ENCODE measurements at places on chromosomes 3 and 15. TPM values are rescaled to one million over a fixed set of nuclear protein-coding genes. Genes with fewer than 3 reads are reported as not detected.
A peak's percentile ranks its signal among the peaks of the same experiment; 100 is the strongest.

The POLQ gene
- total RNA-seq: 12.0 TPM

DNA sequence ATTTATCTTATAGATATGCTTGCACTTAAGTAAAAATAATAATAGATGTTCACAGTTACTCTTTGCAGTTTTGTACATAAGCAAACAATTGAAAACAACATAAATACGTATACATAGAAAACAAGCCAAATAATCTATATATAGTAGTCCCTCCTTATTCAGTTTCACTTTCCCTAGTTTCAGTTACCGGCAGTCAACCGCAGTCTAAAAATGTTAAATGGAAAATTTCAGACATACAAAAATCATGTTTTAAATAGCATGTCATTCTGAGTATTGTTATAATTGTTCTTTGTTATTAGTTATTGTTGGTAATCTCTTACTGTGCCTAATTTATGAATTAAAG lies 262.0 kb downstream of the CGGBP1 start:
- no peak for DNase-seq

DNA sequence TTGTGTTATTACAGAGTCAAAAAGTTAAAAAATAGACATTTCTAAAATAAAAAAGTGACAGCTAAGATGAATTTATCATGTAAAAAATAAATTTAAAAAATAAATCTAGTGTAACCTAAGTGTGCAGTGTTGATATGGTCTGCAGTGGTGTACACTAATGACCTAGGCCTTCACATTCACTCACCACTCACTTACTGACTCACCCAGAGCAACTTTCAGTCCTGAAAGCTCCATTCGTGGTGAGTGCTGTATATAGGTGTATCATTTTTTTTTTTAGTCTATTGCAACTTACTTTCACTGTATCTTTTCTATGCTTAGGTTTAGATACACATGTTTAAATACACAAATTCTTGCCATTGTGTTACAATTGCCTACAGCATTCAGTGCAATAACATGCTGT lies 459.4 kb upstream of the ROBO1 start:
- no peak for DNase-seq

The NUDT16 gene
- total RNA-seq: 20.8 TPM

The EFCAB12 gene
- 13.7 TPM for total RNA-seq

The STARD5 gene
- 15.7 TPM for total RNA-seq

The GOLGA8M gene
- total RNA-seq: 17.6 TPM

The IL16 gene
- total RNA-seq: 17.6 TPM

DNA sequence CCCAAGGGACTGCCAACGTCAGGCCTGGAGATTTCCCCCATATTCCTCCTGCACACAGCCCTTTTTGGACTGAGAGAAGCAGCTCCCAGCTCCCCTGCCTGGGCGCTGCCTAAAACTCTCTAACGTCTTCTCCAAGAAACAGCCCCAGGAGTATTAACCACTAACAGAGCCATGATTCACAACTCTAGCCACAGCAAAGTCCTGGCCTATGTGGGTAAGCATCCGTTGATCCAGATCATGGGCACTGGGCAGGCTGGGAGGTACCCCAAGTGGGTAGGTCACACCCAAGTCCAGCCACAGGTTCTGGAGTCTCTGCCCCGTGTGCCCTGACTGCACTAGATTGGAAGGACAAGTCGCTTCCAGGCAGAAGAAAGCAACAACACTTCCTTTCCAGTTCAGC lies 31.9 kb downstream of the NBEAL2 start:
- no peak for DNase-seq

The STARD9 gene
- 132 TPM for total RNA-seq

The ULK3 gene
- 78.5 TPM for total RNA-seq

DNA sequence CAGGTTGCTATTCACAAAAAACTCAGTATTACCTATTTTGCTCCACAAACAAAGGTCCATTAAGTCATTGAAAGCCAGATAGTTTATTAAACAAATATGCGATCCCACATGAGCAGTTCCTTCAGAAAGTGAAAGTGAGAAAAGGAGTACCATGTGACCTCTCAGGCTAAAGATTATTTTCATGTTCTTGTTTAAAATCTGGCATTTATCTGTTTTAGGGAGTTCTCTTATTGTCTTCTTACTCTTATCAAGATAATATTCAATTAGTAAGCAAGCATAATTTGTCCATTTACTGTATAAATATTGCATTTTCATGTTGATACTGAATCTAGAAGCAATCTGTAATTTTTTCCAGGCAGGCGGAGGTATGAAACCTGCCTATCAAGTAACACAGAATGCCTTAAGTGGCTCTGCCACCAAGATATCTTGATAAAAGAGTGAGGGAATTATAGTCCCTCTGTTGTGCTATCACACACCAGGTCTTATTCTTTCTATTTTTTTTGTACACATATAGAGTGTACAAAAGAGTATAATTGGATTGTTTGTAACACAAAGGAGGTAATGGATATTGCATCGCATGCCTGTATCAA lies 20.1 kb upstream of the PLSCR5 start:
- DNase-seq: no peak

DNA sequence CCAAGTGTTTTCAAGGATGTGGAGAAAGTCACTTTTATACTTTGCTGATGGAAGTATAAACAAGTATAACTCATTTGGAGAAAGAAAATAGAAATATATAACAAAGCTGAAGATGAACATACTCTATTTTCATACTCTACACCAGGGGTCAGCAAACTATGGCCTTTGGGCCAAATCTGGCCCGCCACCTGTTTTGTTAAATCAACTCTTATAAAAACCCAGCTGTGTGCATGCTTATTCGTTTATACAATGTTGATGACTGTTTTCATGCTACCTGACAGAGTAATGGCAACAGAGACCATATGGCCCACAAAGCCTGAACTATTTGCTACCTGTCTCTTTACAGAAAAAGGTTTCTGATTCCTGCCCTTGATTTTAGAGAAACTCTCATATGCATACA lies 124.0 kb downstream of the NR1D2 start:
- no peak for DNase-seq

The DNAH1 gene
- total RNA-seq: 49.1 TPM

- no peak for DNase-seq
These were observed 61.2 kb downstream of the PLD1 start for GRCh38 chr3:171749124-171749523.

The SACM1L gene
- total RNA-seq: 48.3 TPM

DNA sequence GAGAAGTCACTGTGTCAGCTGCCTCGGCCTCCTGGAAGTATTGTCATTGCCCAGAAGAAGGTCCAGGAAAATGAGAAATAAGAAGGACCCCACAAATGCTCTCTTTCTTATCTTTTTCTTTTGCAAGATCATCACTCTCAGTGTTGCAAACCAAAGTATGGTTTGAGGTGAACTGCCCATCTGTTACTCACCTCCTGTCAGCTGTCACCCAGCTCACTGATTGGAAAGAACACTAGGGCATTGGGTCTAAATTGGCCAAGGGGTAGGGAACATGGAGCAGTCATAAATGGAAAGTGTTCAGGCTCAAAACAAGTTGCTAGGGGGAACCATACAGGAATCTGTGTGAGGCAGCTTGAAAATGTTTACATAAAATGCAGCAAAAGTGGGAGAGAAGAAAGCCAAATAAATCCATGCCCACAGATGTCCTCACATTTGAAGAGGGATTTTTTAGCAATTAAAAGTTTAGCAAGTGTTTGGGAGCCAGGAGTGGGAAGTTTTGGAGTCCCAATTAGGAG lies 431.2 kb upstream of the THBS1 start:
- DNase-seq: no peak

DNA sequence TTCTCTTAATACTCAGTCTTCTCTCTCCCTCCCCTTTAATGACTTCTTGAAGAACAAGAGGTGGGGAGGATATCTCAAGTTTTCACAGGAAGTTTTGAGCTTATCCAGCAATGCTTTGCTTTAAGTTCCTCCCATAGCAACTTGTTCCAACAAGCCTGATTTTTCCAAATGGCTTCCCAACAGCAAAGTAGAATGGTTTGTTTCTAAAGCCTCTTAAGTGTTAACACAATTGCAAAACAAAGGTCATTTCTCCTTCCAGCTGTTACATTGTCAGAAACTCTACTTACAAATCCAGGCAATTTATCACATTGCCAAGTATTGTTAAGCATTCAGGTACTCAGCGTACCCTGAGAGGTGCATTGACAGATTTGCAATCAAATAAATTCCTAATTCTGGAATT lies 6.8 kb upstream of the ZNF770 start:
- DNase-seq: no peak

The GP5 gene
- 0.06 TPM for total RNA-seq

The PIGX gene
- total RNA-seq: 23.8 TPM

The PIGB gene
- 14.3 TPM for total RNA-seq

DNA sequence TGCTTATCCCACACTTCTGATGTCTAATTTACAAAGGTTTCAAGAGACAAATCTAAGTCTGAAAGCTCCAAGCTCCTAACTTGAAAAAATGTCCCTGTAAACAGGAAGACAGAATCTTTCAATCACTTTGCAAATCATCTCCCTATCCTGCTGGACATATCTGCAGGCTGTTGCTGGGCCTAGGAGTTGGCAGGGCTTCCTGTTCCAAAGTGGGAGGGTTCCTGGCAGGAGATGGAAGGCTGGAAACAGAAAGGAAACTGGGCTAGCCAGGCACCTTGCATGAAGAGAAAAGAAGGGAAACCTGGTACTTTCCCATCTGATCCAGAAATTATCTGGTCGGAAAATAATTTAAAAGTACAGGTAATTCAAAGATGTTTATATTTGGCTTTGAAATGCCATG lies 227.3 kb upstream of the IL12A start:
- DNase-seq: peak; percentile 41

The DUOX1 gene
- 5.3 TPM for total RNA-seq

The PLSCR5 gene
- not detected for total RNA-seq

- DNase-seq: no peak
These were observed 1.0 kb downstream of the IQSEC1 start for GRCh38 chr3:13072239-13072599.

GRCh38 chr3:105933871-105934270 lies 65.1 kb upstream of the CBLB start:
- DNase-seq: no peak

GRCh38 chr15:24898715-24899272 lies 56.0 kb upstream of the SNRPN start:
- DNase-seq: no peak

The PSMD2 gene
- 289 TPM for total RNA-seq

The KY gene
- total RNA-seq: 0.37 TPM

The CATSPER2 gene
- 49.6 TPM for total RNA-seq

- no peak for DNase-seq
These were observed 26.6 kb downstream of the GABRA5 start for GRCh38 chr15:26893351-26894065.

DNA sequence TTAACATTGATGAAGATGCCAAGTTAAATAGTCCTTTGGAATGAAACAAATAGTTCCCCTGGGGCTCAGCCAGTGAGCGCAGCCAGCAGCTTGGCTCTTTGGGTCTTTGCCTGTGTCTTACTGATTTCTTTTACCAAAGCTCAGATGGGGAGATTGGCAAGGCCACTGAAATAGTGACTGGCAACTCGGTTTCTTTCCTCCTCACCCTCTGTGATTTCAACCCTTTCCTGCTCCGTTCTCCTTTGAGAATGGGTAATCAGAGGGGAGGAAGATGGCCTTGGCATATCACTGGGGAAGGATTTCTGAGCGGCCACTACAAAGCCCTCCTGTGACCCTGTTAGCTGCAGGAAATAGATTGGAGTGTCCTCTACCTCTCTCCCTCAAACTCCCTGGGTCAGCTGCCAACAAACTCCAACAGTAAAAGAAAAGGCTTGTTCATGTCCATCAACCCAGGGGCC lies 337.1 kb upstream of the LRRFIP2 start:
- DNase-seq: no peak

The ISG20 gene
- total RNA-seq: 6.8 TPM

- no peak for DNase-seq
These were observed 126.6 kb upstream of the MME start for GRCh38 chr3:154953538-154953937.

GRCh38 chr3:183306798-183307671 lies 54.0 kb downstream of the B3GNT5 start:
- peak; percentile 53 for DNase-seq

DNA sequence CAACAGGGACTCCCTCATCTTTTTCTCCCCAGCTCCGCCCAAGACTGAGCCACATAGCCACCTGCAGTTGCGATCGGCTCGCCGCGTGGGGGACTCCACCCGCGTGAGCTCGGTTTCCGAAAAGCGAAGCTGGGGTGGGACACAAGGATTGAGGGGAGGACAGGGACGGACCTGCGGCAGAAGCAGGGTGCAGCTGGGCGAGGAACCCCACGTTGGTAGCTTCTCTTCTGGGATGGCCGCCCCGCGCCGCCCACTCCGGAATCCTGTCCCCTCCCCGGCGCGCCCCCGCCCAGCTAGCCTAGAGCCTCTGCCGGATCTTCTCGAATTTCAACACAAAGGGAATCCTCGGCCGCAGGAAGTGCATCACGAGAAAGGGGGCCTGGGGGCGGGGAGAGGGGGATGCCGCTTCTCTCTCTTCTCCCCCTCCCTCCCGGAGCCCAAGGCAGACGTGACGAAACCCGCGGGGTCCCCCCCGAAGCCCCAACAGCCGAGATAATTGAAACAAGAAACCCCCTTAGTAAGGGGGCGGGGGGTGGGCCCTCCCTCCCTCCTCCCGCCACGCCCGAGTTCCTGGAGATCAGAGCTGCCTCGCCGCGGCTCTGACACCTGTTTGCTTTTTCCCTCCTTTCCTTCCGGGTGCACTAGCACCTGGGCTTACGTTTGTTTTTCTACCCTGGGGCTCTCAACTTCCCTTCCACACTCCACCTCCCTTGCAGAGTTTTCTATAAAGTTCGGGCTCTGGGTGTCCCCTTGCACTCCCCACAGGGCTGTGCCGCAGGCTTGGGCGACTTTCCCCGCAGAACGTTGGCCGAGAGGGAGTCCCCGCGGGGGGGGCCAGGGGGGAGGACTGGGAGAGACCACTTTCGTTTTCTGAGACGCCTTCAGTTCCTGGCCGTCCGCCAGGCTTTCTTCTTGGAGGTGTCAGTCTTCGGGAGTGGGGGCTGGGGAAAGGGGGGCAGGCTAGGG lies 1.3 kb upstream of the KCNH8 start:
- peak; percentile 93 for DNase-seq

The LIPH gene
- 18.0 TPM for total RNA-seq

- no peak for DNase-seq
These were observed 15.4 kb upstream of the TRIM59 start for GRCh38 chr3:160464971-160465370.

- DNase-seq: peak; percentile 86
These were observed 16.1 kb upstream of the TM4SF1 start for GRCh38 chr3:149393345-149394160.

GRCh38 chr3:180563406-180563805 lies 38.6 kb upstream of the TTC14 start:
- DNase-seq: no peak

GRCh38 chr3:45518376-45519135 lies 76.0 kb upstream of the LIMD1 start:
- no peak for DNase-seq

The RASGRP1 gene
- total RNA-seq: 7.4 TPM
